ENCODE measurements at places on chromosomes 11 and 22.

GRCh38 chr11:45021692-45022141 is 71.0 kb upstream of the TP53I11 start:
- DNase-seq: no peak

DNA sequence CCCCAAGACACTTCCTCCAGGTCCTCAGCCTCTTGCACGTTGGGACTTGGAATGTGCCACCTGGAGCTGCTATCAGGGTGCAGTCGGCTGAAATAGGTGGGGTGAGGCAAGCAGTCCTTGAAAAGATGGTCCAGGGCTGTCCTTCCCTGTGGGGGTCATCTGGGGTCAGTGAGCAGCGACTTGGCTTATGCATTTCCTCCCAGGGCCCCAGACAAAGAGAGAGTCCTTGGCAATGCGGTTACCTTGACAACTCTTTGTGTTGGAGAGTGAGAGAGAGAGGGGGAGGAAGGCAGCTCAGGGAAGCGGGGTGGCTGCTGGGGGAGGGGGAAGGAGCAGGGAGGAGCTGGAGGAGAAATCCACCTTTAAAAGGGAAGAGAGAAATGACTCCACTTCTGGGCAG is 93.8 kb downstream of the MIAT start:
- no peak for DNase-seq

- DNase-seq: no peak
Observed at GRCh38 chr11:30155428-30155827, 75.4 kb upstream of the FSHB start.

GRCh38 chr22:39745789-39746188 is 147.8 kb downstream of the ENTHD1 start:
- DNase-seq: no peak

DNA sequence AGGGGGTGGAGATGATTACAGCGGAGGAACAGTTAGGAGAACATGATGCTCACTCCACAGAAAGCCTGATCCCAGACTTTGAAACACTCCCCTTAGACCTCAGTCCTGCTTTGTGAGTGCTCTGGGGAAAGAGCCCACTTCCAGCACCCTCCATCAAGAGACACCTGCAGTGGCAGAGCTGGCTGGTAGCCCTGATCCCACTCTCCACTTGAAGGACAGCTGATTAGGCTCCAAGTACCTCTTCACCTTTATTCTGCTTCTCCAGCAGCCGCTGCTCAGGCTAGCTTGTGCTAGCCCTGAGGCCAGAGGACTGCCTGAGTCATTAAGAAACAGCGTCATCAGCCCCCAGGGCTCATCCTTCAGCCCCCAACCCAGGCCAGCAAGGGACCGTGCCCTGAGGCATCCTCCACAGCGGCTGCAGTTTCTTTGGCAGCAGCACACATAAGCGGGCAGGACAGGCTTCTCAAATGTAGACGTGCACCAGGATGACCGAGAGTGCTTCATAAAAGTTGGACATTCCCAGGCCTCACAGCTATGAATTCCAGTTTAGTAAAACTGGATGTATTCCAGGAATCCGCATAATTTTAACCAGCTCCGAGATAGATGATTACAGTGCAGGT is 146.0 kb upstream of the TBCEL start:
- DNase-seq: no peak

DNA sequence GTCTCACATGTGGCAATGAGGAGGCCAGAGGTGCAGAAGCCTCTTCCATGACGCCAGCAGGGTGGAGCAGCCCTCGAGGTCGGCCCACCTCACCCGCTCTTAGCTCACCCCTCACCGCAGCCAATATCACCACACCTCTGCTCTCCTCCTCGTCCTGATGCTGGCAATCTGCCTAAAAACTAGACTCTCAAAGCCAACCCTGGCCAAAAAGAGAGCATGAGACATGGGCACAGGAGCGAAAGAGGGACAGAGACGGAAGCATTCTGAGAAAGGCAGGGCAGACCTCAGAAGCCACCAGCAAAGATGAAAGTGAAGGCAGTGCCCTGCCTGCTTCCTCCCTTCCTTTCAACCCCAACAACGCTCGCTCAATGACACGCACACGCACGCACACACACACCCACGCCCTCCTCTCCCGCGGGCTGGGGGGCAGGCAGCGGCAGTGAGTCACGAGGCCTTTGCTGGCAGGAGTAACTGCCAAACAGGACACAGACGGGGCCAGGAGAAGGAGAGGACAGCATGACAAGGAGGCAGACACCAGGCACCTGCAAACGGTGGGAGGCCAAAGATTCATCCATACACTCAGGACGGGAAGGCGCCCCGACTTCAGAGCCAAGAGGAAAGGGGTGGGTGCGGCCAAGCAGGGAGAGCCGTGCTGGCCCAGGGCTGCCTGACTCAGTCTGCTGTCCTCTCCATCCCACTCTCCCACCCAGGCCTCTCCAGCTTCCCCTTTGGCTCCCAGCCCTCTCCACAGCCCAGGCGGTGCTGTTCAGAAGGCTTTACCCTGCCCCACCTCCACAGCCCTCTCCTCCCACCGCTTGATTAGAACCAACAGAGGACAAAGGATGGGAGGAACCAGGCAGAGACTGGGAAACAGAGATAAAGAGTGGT is 11.4 kb downstream of the IGSF9B start:
- DNase-seq: no peak

- DNase-seq: no peak
Observed at GRCh38 chr11:92284558-92284957, 59.9 kb downstream of the FAT3 start.

DNA sequence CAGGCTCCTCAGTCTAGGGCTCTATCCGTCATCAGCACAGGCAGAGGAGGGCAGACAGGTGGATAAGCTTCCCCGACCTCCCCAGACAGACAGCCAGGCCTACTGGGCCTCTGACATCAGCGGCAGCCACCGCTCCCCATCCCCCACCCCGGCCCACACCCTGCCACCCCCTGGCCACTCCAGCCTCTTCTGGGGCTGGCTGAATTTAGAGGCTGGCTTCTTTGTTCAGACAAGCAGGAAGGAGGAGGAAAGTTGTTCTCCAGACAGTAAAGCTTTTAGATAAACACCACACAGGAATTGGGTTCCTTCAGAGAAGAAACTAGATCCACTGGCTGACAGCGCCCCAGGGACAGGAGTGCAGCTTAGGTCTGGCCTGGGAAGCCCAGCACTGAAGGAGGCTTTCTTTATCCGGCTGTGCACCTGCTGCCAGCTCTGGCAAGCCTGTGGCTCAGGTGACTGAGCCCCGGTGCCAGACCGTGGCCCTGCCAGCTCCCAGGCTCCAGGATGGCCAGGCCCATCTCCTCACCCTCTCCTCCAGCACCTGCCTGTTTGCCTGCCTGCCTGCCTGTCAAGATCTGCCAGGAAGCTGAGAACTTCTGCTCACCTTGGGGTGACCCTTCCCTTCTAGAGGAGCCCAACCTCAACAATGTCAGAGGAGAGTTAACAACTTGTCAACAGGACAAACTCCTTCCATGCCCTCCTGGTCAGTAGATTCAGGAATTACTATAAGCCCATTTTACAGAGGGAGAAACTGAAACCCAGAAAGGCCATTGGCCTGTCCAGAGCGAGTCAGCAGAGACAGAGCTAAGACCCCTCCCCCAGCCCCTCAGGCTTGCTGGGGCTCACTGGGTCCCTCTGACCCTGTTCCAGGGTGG is 44.0 kb upstream of the KLHL35 start:
- no peak for DNase-seq

DNA sequence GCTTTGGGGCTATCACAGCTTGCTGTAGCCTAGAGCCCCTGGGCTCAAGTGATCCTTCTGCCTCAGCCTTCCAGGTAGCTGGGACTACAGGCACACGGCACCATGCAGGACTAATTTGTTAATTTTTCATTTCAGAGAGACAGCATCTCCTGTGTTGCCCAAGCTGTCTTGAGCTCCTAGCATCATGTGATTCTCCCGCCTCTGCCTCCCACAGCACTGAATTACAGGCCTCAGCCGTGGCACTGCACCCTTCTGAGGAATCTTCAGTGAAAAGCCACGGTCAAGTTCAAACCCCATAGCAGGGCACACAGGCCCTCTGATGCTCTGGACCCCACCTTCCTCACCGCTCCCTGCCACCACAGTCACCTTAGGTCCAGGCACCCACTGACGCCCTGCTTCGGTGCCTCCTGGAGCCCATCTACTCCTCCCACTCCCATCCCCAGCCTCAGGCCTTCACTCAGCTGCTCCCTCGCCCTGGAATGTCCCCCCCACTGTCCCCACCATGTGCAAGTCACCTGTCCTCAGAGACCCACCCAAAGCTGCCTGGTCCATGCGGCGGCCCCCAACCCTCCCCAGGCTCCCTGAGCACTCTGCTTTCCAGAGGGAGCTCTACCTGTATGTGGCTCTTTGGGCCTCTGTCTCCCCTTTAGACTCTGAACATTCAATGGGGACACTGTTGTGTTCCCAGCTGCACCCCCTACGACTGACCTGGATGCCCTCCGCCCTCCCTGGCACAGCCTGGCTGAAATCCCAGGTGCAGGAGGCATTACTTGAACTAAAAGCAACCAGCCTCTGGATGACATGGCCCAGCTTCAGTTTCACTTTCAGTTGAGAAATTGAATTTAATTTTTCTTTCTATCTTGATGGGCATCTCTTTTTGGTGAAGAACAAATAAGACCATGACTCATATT is 1.6 kb downstream of the APOL2 start:
- no peak for DNase-seq

GRCh38 chr11:130413405-130414106 is 14.9 kb downstream of the ADAMTS8 start:
- no peak for DNase-seq

GRCh38 chr11:111957663-111958444 is 20.7 kb downstream of the DIXDC1 start:
- no peak for DNase-seq

DNA sequence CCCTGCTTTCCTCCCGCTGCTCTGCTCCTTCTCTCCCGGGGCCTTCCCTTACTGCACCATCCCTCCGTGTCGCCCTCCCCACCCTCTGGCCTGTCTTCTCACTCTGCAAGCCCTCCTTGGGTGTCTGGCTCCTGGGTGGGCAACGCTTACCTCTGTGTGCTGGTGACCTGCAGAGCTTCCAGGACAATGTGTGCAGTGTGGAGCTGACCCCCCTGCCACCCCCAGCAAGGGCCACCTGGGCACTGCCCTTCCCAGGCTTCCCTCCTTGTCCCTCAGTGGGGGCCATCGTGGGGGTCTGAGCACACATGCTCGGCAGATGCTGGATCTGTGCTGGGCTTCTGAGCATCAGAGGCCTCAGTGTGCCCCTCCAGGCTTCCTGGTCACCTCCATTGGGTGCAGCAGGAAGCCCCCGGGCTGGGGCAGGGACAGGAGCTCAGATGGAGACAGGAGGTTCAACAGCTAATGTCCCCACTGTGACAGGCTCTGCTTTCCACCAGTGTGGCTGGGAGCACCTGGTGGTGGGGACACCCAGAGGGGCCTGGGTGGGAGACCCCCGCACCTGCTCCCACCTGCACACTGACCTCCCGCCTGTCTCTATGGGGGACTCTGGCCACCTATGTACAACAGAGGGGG is 7.8 kb upstream of the BRSK2 start:
- DNase-seq: no peak

DNA sequence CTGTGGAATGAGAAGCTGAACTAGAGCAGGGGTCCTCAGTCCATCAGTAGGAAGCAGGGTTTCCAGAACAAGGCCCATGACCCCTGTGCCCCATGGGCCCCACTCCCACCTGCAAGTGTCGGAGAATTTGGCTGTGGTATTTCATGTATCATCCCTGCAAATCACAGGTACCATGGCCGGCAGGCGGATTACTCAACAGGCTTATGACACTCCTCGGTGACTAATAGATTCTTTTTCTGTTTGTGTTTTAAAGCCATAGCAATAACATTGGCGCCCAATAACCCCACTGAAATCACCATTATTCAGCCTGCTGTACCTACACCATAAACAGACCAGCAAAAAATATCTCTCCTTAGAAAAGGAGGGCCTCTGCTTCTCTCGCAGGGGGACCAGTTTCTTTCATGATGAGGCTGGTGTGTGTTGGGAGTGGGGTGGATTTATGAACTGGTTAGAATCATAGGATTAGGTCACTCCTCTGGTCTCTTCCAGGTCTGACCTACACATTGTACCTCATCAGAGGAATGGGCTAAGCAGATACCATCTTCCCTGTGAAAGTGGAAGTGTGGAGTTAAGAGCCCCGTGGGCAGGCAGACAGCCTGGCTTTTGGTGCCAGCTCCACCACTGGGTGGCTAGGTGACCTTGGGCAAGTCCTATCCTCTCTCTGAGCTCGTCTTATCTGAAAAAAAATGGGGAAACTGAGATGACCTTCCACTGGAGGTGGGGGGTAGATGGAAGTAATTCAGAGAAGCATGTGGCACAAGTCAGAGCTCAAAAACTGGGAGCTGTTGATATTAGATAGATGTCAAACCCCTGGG is 60.2 kb upstream of the WNT11 start:
- peak; percentile 46 for DNase-seq

DNA sequence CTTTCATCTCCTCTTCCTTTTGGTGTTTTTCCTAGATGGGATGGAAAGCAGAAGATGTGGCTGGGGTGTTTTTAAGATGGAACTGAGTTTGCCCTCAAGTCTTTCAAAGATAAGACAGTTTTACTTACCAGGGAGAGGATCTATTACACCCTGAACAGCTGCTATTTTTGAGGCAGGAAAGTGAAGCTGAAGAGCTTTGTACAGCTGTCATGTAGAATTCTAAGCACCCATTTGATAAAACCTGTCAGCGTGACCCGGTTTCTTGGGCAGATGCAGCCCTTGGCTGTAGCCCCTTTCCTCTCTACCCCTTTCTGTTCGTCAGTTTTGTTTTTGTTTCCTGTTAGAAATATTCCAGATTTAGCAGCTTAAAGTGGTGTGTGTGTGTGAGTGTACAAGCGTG is 35.2 kb downstream of the FAT3 start:
- no peak for DNase-seq

- DNase-seq: no peak
Observed at GRCh38 chr11:79610678-79611077, 169.8 kb upstream of the TENM4 start.
